ENCODE measurements at places on chromosomes 12 and 14. TPM values are rescaled to one million over a fixed set of nuclear protein-coding genes. Genes with fewer than 3 reads are reported as not detected.

Gene NKX2-1
- total RNA-seq, result not detected

Gene ATN1
- total RNA-seq, result 97.0 TPM

Gene MCRS1
- 37.3 TPM for total RNA-seq

Gene TBX3
- total RNA-seq, result 6.3 TPM

Gene HCAR3
- 0.37 TPM for total RNA-seq

Gene SALL2
- 7.1 TPM for total RNA-seq

Gene SIVA1
- 58.3 TPM for total RNA-seq

Gene SLC35F4
- 3.9 TPM for total RNA-seq

Gene FAM186B
- not detected for total RNA-seq

Gene BATF
- 2.0 TPM for total RNA-seq

Gene GCH1
- 9.3 TPM for total RNA-seq

Gene ZDHHC22
- not detected for total RNA-seq

Gene TAS2R7
- total RNA-seq, result not detected
